Fibroblast of villous mesenchyme (primary cell): ENCODE measurements at places on chromosomes 1 and 21.

- DNase-seq = peak; percentile 61
Observed at GRCh38 chr21:35053356-35054096, 4.4 kb upstream of the RUNX1 start.

DNA sequence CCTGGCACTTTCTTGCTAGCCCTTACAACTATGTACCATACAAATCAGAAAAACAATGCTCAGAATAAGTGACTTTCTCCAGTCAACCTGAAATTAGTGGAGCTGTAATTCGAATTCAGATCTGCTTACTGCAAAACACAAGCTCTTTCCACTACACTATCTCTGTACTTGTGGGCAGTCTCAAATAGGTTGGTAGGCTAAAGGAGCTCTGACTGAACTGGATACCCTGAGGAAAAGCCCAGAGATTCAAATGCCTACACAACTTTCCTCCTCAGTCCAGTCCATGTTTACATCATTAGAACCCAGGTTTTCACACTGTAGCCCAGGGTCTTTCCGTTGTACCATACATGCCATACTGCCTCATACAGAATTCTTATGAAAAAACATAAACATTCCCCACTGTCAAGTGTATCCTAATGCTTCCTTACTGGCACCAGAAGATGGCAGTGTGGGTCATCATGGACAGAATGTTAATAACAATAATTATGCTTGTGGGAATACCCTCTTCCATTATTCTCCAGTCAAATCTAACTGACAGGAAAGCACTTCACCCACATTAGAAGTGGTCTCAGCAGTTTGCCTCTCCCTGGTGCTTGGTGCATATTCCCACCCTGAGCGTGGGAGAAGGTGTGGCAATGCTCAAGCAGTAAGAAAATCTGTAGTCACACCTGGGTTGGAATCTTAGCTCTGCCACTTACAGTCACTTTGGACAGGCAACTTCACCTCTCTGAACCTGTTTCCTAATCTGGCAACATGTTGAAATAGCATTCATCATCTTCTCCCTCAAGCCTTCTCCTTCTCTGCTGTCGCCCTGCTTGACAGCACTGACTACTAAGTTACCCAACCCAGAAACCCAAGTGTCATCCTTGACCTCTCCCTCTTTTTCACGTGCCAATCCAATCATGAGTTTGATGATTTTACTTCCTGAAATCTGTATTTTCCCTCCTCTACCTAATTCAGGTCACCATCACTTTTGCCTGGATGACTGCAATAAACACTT lies 14.4 kb upstream of the ZFYVE9 start:
- peak; percentile 75 for DNase-seq

- no peak for DNase-seq
Observed at GRCh38 chr1:108745980-108746381, 493 bp upstream of the STXBP3 start.

DNA sequence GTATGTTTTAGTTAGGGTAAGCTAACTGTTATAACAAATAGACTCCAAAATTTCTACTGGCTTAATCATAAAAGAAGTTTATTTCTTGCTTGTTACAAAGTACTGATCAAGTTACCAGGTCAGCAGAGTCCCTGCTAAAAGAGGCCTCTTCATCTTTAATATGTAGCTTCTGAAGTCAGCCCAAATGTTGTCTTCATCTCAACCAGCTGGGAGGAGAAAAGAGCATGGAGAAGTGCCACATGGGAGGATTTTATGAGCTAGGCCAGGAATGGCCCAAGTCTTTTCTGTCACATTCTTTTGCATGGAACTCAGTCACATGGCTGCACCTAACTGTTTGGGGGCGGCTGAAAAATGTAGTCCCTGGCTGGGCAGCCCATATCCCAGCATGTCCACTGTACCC lies 63.2 kb upstream of the APOBEC4 start:
- DNase-seq = no peak

DNA sequence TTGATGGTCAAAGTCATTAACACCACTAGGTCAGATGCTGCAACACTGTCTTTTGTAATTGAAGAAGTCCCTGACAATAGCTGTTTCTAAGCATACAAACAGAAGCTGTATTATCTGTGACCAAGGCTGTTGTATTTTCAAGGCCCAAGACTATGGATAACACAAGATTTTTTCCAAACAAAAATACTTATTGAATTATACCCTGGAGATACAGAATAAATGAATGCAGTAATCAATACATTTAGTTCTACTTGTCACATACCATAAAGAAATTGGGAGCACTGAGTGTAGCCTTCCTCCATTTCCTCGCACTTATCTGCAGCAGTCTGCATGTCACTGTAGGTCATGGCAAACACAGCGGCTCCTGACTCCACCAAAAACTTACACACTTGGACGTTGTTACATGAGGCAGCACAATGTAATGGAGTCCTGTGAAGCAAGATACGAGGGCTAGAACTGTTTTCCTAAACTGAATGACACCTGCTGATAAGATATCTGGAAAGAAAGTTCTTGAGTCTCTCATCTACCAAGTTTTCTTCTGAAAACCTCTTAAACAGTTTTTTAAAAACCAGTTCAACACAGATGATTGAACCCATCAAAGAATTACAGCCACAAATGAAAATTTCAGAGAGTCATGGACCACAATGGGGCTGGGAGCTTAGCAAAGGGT lies 56.9 kb downstream of the TP53BP2 start:
- DNase-seq = no peak

DNA sequence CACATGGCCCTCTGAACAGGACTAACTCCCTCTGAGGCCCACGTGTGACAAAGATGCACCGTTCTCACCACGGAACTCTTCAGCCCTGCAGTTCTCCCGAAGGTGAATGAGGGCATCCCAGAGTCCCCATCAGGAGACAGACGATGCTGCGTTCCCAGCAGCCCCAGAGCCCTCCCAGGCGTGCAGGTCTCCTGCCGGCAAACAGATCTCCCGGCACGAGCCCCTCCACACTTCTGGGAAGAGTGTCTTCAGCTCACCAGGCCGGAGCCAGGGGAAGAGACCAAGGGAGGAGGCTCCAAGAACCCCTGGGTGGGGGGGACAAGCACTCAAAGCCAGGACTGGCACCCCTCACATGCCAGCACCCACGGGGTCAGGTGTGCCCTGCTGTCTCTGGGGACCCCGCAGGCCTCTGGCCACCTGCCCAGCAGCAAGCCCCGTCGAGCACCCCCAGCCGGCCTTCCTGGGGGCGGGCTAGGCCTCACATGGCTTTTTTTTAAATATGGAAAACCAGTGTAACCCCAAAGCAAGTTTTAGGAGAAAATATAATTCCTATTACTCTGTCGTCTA lies 45.1 kb upstream of the TRAPPC10 start:
- no peak for DNase-seq

- peak; percentile 69 for DNase-seq
Observed at GRCh38 chr1:182149411-182149965, 88.0 kb upstream of the ZNF648 start.

DNA sequence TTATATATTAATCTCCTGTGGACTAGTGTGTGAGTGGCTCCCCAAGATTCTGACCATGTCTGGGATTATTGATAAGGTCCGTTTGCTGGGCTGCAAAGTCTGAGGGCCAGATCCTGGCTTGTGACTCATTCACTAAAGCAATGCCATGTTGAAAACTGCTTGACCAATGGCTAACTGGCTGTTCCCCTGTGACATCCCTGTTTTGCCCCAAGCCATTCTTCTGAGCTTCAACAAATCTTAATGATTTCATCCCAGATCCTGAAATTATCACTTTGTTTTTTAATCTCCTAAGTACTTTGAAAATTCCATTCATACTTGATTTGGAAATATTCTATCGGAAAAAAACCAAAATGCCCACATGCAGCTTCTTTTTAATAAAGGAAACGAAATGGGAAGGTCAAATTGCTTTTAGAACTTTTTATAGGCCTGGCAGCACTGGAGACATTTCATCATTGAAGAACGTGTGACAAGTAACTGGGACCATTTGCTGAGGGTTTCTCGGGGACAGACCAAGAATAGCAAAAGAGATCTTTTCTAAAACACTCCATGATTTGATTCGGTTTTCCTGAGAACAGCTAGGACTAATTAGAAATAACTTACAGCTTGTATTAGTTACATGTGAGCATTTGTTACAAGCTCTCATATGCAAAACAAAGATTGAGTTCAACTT lies 121.3 kb downstream of the TGFB2 start:
- DNase-seq = peak; percentile 21

DNA sequence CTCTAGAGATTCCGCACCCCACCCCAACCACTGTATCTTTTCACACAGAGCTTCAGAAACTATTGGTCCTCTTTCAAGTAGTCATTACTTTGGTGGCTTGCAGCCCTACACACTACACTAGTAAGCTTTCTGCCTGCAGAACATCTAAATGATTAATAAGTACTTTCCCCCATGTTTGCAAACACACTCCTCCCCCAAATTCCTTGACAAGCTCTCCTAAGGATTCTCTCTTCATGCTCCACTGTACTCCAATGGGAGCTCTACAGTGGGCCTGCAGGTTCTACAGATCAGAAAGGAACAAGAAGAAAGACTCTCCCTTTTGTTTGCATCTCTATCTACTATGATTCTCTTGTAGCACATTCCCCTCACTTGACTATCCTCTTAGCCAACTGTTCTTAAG lies 16.3 kb upstream of the NUF2 start:
- DNase-seq = no peak

GRCh38 chr1:189787201-189787600 lies 690.5 kb downstream of the BRINP3 start:
- no peak for DNase-seq

DNA sequence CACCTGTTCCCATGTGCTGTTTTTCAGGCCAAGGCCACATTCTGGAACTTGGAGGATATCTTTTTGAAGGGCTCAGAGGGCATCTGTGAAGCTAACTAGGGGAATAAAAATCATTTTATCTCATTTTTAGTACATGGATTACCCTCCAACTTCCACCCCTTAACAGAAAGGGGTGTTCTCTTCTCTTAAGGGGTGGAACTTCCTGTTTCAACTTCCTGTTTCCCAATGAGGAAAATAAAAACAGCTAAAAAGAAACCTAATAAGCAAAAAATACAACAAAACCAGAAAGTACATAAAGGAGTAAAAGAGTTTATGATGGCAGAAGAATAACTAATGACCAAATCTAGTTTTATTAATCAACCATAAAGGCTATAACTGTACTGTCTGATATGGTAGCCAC lies 24.8 kb upstream of the SLC22A15 start:
- no peak for DNase-seq

- no peak for DNase-seq
Observed at GRCh38 chr21:14284481-14284880, 68.5 kb downstream of the RBM11 start.

GRCh38 chr1:8094481-8095241 lies 68.6 kb upstream of the ERRFI1 start:
- peak; percentile 92 for DNase-seq

DNA sequence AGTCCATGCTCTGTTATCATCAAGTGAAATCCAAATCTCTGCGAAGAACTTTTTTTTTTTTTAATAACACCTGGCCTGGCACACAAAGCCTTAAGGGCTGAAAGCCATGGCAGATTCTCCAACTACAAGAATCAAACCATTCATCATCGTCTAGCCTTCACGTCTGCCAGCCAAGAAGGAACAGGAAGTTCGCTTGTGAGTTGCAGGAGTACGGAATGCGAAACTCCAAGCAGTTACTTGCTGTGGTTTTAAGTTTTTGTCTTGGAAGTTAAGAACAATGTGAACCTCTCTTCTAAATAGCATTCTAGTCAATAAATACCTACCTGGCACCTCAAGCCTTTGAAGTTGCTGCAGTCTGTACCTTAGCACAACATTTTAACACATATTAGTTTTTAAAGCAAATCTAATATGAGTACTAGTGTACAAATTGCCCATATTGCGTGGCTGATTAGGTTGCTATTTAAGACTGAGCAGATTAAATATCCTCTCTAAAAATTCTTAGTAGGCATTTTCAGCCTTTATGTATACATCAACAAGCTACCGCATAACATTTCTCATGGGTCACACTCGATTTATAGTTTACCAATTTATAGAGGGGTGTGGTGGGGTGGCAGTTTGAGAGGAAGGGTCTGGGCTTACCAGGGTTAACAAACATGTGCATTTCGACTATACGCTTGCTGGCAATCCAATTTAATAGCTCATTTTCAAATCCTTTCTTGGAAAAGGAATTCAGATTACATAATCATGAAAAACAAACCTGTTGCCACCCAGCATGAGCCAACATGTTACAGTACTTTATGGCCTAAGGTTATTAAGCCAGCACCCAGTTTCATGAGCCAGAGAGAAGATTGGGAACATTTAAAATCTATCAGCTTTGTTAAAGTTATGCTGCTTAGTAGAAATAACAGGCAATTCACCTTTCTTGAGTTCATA lies 22.2 kb upstream of the PTPN14 start:
- DNase-seq = no peak

DNA sequence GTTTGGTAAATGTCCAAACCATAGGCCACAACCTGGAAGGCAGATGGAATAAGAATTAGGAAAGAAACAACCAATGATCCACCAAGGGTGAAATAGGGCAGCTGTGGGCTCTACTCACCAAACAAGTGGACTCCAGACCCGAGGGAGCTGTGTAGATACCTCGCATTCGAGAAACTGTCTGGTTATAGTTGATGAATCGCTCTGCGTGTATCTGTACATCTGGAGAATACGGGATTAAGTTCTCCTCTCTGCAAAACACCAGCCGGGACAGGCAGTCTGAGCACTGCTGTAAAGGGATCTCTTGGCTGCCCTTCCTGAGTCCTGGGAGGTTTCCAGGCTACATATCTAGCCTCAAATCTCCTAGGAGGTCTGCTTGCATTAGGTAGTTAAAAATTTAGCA lies 9.4 kb upstream of the UBR4 start:
- DNase-seq = no peak

- no peak for DNase-seq
Observed at GRCh38 chr1:84089867-84090266, 54.2 kb upstream of the PRKACB start.

GRCh38 chr1:234253732-234254131 lies 119.5 kb upstream of the COA6 start:
- no peak for DNase-seq

GRCh38 chr1:21289700-21290545 lies at the start of gene ECE1:
Gene ECE1 (minus strand): TSS chr1:21290463. CDS start chr1:21290414, 49 bp downstream.
- no peak for DNase-seq

- peak; percentile 22 for DNase-seq
Observed at GRCh38 chr21:33384841-33385331, 18.3 kb upstream of the IFNGR2 start.

DNA sequence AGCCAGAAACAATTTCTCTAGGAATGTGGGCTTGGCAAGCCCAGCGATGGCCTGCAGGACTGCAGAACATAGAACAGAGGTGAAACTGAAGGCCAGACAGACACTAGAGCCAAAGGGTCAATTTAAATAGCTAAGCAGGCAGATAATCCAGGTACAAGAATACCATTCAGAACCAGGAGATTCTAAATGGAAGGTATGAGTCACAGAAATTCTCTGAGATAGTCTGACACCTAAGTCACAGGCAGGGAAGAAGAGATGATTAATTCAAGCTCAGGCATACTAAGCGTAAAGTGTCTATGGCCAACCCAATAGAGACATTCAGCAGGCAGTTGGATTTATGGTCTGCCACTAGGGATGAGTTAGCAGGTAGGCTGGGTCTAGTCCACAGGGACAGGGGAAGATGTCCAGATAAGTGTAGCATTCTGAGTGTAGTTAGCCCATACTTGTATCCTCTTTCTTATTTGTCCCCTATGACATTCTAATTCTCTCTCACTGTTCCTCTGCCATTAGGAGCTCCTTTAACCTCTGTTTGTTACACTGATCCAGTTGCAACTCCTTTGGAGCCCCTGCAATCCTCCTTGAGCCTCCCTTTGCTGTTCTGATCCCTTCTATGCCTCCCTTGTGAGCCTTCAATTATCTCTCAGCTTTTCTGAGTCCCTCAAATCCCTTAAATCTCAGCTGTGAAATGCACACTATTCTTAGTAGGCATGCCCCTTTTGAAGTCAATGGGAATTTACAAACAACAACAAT lies 383.8 kb downstream of the LMO4 start:
- no peak for DNase-seq

GRCh38 chr1:97893844-97894243 lies 27.0 kb downstream of the DPYD start:
- DNase-seq = no peak
